HS-27A (cell line): ENCODE measurements at places on chromosomes 5 and 9.

GRCh38 chr5:52010454-52010853, 627.2 kb downstream of the ISL1 start:
- no peak for DNase-seq

DNA sequence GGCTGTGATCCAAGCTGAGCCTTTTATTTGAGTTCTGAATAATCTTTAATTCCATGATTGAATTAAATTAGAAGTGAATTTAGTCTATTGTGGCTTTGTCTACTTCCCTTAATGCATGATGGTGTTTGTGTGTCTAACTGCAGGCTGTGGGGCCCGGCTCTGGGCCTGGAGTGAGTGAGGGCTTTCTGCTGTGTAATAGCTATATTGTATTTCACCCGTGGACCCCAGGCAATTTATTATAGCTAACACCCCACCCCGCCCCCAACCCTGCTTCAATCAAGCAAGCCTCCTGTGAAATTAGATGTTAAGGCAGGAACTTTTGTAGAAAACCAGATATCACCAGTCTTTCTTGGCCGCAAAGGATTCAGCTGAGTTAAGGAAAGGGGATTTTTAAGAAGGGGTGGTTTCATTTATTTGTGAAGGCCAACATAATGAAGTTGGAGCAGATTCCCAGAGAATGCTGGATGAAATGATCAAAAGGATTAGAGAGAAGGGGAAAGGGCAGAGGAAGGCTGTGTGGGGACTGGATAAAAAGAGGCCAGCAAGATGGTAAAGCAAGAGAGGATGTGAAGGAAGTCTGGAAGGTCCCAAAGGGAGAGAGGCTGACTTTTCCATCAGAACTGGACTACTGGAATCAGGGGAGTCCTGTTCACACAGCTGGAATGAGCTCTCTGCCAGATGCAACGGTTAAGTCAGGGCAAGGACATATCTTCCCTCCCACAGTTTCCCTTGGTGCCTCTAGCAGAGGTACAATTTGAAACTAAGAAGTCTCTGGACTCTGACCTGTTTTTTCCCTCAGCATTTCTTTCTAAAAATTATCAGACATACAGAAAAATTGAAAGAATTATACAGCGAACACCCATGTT, 125.3 kb upstream of the SAP30L start:
- DNase-seq, result no peak

DNA sequence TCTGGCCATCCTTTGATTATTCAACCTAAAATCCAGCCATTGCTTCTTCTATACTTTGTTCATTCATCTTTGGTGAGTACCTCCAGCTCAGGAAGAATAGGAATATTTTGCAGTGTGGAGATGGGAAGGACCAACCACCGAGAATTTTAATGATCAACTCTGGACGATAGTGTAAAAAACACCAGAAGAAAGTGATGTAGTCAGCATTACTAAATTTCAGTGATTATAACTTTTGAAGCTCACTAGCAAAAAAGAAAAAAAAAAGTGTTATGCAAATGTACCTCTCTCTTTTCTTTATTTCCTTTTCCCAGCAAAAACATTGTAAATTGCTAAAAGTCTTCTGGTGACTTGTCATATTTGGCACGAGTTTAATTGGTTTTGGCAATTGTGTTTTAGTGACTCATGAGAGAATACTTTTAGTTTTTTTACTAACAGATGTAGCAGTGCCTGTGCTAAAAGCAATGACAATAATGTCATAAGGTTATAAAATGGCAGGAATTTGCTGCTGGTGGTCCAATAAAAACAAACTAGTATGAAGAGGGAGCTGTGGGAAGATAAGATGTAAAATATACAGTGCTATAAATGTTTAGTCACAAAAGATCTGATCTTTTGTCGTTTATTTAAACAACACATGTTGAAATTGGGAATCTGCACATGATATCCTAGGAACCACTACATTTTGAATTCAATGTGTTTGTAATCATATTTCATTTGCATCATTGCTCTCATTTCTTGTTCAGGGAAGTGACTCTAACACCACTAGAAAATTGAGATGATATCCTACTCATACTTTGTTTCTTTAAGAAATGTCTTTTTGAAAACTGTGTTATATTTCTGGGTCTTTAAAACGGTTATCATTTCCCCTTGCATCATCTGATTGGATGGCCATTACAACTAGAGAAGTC, 81.3 kb upstream of the ERCC6L2 start:
- peak; percentile 91 for DNase-seq

DNA sequence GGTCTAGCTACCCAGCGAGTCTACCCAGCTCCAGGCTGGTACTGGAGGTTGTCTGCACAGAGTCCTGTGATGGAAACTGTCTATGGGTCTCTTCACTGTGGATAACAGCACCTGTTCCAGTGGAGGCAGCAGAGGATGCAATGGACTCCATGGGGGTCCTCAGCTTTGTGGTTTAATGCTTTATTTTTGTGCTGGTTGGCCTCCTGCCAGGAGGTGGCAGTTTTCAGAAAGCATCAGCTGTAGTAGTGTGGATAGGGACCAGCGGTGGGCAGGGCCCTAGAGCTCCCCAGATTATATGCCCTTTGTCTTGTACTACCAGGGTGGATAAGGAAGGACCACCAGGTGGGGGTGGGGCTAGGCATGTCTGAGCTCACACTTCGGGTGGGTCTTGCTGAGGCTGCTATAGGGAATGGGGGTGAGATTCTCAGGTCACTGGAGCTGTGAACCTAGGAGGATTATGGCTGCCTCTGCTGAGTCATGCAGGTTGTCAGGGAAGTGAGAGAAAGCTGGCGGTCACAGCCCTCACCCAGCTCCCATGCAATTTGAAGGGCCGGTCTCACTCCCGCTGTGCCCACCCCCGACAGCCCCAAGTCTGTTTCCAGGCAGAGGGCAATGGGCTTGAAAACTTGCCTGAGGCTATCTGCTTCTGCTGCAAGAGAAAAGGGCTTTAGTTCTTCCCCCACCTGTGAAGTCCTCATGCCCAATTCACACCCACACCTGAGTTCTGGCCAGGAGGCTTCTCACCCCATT, 397.1 kb downstream of the TLE1 start:
- no peak for DNase-seq

- DNase-seq, result no peak
Observed at GRCh38 chr9:38067859-38068681, 957 bp downstream of the SHB start.

- DNase-seq, result no peak
Observed at GRCh38 chr5:43075319-43076293, 35.5 kb upstream of the ANXA2R start.

DNA sequence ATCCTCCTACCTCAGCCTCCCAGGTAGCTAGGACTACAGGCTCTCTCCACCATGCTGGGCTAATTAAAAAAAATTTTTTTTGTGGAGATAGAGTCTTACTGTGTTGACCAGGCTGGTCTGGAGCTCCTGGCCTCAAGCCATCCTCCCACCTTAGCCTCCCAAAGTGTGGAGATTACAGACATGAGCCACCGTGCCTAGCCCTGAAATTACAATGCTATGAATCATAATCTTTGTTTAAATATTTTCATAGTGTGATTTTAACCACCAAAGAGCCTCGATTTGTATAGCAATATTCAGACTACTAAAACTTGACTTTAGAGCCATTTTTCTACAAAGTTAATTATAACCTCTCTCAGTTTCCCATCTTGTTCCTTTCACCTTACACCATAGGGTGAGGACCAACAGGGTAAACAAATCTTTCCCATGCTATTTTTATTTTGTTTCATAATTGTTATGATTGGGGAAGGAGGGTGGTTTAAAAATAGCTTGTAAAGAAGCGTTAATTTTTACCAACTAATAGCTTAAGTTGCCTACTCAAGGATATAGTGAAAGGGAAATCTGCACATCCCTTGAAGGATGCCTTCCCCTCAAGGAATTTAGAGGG, 32.7 kb downstream of the UBE2D2 start:
- DNase-seq, result peak; percentile 23

- no peak for DNase-seq
Observed at GRCh38 chr9:116760636-116761035, 73.5 kb downstream of the TRIM32 start.

DNA sequence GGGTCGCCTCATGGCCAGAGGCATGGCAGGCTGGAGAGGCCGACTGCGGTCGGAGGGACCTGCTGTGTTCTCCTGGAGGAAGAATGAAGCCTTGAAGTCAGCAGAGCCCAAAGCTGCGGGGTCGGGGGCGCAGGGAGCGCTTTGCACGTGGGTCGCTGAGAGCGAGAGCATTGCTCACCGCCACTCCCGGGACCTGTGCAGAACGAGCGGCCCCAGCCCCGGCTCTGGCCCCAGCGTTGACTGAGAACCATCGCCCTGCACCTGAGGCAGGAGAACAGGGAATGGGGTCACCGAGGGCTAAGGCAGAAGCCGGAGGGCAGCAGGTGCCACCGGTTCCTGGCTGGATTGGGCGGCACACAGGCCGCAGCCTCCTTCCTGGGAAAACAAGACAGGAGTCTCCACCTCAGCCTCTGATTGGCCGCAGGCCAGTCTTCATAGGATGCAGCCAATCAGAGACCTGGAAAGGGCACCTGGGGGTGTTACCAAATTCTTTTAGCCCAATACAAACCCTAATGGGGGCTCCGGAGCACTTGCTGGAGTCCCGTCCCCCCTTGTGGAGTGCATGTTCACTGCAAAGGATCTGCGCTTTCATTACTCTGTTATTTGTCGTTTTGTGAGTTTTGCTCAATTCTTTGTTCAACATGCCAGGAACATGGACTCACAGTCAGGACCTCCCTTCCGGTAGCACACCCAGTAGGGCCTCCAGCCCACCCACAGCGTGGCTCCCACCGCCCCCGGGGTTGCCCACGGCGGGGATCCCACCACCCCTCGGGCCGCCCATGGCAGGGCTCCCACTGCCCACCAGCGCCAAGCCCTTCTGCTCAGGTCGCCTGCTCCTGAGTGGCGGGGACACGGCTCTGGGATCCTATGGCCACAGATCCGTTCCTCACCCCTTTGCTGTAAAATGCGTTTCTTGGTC, 24.7 kb upstream of the SLC6A19 start:
- DNase-seq, result no peak

DNA sequence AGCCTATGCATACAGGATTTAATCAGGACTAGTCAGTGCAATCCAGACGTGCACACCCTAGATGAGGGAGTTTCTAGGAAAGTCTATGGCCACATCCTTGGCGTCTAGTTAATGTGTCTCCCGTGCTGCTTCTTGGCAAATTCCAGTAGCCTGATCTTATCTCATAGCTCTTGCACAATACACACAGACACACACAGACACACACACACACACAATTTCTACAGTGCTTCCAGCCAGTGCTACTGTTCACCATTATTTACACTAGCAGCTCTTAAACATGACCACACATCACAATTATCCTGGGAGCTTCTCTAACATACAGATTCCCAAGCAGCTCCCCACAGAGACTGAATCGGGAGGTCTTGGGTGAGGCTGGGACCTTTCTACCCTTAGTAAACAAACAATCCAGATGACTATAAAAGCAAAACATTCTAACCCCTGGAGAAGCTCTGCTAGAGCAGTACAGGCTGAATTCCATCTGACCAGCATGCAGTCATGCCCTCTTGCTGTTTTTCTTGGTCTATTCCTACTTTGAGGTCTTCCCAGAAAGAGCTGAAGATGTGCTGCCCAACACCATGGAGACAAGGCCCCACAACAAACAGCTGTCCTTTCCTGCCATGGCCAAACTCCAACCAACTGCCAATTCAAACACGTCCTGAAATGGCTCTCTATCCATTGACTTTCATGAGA, 236.6 kb downstream of the DEPDC1B start:
- no peak for DNase-seq

- no peak for DNase-seq
Observed at GRCh38 chr5:145292278-145292677, 542.9 kb downstream of the PRELID2 start.

DNA sequence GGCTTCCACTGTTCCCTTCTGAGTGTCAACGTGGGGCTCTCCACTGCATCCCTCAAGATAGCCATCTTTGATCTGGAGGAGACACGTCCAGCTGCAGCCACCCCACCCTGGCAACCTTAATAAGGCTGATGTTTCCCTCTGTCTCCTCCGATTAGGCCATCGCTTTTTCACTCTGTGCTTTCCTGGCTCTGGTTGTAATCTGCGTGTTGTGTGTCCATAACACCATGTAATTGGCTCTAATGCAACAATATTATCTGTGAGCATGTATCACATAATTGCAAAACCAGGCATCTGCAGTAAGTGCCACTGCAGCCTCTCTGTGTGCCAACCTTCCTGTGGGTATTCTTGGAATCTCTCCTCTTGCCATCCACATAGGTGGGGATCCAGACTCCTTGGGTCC, 249.9 kb upstream of the PANK3 start:
- DNase-seq, result no peak

DNA sequence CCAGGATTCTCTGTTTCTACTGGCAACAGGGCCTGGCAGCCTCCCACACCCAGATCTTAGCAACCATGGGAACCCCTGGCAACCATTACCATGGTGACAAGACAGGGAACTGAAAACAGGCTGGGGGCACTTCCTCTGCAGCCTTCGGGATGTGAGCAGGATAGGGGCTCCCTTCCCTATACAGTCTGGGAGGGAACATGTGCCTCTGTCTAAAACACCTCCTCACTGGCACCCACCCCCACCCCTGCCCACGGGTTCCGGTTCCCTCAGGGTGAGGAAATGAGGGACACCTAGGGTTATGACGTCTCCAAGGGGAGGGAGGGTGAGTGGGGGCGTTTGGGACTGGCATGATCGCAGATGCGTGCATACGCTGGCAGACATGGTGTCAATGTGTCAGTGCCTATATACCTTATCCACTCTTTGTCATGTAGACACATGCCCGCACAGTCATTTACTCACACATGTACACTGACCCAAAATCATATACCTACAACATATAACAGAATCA, 3.0 kb upstream of the DNAJB5 start:
- no peak for DNase-seq

DNA sequence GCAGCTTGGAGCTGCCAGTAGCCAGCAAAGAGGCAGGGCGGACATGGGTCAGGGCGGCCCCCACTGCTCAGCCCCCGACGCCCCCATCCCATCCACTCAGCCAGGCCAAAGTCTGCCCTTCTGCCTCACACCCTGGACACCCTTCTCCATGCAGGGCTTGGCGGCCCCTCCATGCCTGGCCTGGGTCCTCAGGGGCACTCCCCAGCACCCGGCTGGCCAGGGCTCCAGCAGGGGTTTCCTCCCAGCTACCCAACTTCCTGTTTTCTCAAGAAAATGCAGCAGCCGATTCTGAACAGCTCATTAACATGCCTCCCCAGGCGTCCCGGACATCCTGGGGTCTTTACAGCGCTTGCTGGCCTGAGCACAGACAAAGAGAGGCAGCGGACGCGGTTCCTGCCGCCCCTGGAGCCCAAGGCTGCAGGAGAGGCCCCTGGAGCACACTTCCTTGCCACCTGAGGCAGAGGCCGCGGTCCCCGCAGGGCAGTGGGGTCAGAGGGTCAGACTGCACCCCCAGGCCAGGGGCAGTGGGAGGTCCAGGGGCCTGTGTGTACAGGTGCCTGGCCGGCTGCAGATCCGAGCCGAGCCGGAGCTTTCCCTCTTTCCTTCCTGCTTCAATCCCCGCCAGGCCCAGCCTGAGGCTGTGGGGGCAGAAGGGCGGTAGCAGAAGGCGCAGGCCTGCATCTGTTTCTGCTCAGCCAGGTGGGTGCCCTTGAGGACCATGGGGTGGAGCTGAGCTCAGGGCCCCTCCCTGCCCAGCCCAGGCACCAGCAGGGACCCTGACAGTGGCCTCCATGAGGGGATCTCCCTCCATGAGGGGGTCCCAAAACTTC, 18.7 kb upstream of the NRARP start:
- DNase-seq, result no peak

GRCh38 chr5:177329883-177330282, 18.2 kb upstream of the MXD3 start:
- DNase-seq, result no peak
